ENCODE measurements at places on chromosomes 6 and 20.

- no peak for DNase-seq
Observed at GRCh38 chr20:63555661-63556381, 1.9 kb downstream of the FNDC11 start.

GRCh38 chr6:169807229-169807628 is 55.8 kb downstream of the ERMARD start:
- DNase-seq: no peak

DNA sequence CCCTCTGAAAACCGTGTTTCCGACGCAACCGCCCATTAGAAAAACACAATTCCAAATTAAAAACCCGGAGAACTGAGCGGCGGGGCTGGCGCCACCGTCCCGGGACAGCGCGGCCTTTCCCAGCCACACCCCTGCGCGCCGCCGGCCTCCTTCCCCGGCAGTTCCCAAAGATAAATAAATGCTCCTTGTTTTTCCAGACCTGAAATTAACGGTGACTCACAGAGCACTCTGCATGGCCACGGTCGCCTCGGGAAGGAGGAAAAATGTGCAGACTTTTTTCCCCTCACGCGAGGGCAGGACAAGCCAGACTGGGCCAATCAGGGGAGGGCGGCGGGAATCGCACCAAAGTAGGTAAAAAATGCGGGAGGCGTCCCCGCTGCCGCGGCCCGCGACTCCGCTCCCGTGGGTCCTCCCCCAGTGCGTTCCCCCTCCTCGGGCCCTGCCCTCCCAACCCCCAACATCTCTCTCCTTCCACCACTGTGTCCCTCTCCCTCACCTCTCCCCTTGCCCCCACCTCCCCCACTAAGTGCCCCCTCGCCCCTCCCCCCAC is 828 bp upstream of the DSTN start:
- DNase-seq: no peak

DNA sequence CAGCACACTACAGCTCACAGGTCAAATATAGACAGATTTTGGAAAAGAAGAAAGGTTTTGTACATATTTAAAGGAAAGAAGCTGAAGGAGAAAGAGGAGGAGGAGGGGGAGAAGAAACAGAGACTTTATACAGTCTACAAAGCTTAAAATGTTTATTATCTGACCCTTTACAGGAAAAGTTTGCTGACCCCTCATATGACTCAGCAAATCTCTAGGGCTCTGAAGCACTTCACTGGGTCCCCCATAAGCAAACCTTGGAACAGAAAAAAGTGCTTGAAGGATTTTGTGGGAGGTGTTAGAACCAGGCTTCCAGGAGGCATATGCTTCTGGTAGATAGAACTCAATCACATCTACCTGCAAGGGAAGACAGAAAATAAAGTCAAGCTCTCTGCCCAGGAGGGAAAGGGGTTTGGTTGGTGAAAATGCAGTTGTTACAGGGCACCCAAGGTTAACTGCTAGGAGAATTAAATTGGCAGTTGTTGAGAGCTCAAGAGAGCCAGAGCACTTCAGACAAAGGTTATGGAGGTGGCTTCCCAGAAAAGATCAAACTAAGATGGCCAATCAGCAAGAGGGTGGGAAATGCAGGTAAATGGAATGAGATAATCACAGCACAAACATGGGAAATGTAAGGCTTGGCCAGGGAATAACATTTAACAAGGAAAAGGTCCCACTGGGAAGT is 207.4 kb upstream of the SGK1 start:
- no peak for DNase-seq

DNA sequence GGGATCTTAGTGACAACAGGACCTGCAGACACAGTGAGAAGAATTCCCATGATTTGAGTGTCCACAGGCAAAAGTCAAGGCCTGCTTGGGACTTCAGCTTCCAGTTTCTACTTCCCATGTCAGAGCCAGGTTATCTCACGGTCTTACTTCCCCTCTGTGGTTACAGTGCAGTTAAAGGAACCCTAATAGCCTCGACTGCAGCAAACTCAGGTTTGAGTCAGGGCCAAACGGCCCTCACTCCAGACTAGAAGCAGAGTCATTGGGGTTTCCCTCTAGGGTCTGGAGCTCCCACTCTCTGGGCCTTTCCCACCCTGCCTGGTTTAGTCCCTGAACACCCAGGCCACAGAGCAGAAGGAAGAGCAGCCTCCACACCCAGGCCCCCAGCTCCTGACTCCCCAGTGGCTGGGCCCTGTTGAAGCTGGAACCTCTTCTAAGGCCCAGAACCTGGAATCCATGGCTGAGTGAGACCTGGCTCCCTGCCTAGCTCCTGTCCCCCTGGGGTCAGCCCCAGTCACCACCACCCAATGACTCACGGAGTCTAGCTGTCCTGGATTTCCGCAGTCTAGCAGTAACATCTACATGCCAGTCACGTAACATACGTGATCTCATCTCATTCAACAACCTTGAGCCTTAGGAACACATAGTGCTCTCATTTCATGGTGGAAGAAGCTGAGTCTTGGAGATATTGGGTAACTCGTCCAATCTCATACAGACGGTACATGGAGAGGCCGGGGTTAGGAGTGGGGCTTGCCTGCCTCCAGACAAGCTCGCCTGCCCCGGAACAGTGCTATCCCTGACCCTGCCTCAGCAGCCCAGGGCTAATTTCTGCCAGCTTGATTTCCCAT is 9.2 kb upstream of the GHRH start:
- no peak for DNase-seq

DNA sequence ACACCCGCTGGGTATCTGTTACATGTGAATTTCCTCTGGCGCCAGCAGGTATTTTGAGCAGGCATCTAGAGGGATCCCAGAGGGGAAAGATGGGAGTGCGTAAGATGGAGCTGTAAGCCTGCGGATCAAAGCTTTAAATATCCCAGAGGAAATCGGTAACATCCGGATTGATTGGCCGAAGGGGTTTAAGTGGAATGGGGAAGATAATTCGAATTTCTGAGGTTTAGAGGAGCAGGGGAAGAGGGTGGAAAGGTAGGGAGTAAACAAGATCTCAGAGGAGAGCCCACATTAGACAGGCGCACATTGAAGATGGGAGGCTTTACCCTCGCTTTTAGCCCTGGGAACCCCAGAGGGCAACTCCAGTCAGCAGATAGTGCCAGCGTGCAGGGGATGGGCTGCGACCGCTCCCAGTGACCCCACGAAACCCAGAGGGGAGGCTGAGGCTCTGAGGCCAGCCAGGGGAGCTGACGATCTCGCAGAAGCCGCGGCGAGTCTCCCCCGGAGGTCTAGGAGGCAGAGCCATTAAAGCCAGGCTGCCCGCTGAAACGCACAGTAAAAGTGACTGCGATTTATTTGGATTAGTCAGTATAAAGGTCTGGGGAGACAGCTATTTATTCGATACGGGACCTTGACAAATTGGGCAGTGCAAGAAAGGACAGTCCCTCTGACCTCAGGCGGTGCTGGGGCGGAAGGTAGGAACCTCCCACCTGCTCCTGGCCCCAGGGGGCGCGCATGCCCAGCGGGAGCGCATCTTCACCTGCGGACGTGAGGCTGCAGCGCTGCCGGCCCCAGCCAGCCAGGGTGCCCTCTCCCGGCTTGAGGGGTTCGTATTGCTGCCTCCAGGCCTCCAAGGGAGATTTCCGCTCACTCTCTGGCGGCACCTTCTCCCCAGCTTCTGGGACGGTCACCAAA is 34.3 kb upstream of the TCF21 start:
- DNase-seq: no peak

Measured in stimulated activated CD4-positive, alpha-beta T cell treated with anti-CD3 and anti-CD28 coated beads, Interleukin-1b, Interleukin-23, amount 100 ng/mL, for 1 hour (primary cell).